ENCODE measurements at places on chromosomes 4 and X.

- DNase-seq: no peak
Measured at GRCh38 chr4:53563824-53564223, 27.5 kb downstream of the LNX1 start.

DNA sequence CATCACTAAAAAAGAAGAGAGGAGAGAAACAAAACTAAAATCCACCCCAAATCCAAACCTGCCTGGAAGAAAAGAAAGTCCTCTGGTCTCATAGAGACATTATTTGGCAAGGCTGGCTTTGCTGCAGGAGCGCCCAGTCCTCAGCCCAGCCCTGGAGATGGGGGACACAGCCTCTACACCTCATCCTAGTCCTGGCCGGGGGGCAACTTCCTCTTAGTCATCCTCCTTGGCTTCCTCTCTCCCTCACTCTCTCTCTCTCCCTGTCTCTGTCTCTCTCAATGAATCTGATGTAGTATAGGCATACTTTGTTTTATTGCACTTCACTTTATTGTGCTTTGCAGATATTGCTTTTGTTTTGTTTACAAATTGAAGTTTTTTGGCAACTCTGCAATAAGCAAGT, 55.8 kb upstream of the MAGEB10 start:
- no peak for DNase-seq

- no peak for DNase-seq
Measured at GRCh38 chr4:85398276-85398675, 76.7 kb upstream of the ARHGAP24 start.

DNA sequence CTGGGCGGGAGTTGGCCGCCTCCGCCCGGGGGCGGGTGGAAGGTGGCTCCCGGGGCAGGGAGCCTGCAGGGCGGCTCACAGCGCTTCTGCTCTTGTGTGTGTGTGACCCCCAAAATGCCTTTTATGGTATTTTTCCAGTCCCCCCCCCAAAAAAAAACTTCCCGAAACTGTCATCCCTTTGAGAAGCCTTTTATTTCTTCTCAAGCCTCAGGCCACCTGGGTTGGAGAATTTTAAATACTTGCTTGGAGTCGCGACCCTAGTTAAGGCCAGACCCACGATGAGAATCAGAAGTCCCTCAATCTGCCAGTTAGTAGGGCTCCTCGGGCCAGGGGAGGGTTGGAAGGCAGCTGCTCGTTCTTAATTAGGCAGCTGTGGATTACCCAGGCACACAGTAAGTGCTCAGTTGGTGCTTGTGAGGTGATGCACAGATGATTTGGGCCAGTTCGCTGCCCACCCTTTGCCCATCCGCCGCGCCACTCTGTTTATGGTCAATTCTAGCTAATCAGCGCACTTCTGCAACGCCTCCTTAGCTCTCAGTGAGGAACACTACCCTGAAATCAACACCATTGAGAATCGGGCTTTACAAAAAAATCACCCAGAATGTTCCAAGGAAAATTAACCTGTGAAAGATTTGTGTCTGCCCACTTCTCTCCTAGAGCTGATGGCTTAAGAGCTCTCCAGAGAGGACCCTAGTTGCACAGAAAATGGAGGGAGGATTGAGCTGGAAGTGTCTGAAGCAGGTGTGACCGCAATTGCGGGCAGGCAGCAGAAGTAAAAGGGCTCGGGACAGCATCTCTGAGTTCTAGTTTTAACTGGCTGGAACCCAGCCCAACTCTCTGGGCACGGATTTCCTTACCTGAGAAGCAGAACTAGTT, 648 bp upstream of the SCD5 start:
- DNase-seq: no peak

DNA sequence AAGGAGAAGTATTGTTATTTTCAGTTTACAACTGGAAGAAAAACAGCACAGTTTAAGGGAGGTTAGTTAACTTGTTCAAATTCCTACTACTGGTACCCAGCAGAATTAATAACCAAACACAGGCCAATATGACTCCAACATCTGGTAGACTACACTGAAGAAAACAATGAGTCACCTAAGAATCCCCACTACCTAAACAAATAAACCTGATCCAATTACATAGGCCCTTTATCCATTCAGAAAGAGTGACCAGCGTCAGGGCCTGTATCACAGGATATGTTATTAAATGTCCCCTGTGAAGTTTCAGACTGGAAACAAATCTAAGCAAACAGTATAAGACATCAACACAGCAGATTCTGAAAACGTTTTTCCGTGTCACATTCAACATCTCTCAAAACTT, 492.5 kb upstream of the INTU start:
- no peak for DNase-seq

DNA sequence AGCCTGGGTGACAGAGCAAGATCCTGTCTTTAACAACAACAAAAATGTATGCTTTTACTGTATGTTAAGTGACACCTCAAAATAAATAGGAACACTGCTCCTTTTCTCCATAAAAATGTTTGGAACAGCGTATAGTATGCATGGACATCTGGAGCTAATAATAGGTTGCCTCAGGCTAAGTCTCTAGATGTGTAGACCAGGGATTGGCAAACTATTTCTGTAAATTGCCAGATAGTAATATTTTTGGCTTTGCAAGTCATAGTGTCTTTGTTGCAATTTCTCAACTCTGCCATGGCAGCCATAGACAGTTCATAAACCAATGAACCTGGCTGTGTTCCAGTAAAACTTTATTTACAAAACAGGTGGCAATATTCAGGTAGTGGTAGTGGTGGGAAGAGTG, 76.6 kb upstream of the CBLL2 start:
- no peak for DNase-seq

DNA sequence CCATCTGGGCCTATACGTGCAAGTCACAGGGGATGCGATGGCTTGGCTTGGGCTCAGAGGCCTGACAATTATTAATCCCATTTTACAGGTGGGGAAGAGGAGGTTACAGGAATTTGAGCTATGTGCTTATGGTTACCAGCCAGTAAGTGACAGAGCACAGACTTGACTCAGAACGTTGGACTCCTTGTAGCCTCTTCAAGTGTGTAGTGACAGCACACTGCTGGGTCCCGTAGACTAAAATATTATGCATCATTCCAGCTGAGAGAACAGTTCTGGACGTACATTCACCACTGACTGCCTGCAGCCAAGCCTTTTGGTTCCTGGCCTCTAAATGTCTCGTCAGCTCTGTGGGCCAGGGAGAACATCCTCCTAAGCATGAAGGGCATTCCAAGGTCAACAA, 314.5 kb downstream of the GPAT3 start:
- no peak for DNase-seq

DNA sequence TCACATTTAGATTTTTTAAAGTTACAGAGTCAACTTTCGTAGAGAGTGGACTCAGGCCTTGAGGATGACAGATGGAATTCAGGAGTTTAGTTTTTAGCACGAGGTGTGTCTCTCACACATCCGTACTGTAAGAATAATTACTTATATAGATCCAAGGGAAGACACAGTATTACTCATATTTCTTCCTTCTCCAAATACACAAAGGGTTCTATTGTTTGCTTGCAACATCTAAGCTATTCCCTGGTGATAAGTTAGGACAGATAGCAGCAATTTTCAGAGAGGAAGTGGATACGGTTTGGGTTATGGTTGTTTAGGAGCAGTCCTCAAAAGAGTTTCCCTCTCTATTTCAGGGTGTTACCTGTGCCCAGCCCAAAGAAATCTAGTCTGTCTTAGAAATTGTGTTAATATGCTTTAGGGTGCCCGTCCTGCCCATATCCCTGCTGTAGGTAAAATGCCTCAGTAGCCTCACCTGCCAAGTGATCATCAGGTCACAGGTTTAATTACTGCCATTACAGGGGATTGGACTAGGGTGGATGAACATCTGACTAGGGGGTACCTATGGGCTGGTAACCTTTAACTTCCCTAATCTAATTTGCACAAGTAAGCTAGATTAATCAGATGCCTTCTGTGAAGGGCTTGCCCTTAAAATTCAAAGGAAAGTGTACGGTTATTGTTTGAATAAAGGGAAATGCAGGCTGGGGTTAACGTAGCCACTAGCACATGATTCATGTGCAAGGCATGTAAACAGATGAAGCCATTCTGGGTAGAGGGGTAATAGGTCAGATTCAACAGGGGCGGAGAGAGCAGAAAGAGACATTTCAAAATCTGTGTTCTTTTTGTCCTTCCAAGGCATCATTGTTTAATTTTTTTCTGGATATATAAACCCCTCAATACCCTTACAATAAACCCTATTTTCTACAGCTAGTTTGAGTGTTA, 8.7 kb upstream of the PPP3CA start:
- no peak for DNase-seq

DNA sequence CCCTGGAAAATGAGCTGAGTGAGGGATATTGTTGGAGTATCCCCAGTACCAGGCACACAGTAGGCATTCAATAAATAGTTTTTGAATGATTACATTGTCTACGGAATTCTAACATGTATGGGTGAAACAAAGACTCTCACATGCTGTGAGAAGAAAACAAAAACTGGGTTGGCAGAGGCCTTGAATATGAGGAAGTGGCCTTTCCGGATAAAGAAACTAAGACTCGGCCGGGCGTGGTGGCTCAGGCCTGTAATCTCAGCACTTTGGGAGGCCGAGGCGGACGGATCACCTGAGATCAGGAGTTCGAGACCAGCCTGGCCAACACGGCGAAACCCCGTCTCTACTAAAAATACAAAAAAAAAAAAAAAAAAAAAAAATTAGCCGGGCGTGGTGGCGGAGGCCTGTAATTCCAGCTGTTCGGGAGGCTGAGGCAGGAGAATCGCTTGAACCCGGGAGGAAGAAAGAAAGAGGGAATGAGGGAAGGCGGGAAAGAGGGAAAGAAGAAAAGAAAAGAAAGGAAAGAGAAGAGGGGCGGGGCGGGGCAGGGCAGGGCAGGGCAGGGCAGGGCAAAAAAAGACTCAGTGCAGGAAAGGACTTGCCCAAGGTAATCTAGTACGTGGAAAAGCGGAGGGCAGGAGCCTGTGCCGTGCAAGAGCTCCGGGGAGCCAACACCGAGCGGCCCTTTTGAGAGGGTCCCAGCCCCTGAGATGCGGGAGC, 689 bp upstream of the TMA16 start:
- no peak for DNase-seq

- no peak for DNase-seq
Measured at GRCh38 chrX:124818764-124819163, 472.4 kb downstream of the SH2D1A start.

DNA sequence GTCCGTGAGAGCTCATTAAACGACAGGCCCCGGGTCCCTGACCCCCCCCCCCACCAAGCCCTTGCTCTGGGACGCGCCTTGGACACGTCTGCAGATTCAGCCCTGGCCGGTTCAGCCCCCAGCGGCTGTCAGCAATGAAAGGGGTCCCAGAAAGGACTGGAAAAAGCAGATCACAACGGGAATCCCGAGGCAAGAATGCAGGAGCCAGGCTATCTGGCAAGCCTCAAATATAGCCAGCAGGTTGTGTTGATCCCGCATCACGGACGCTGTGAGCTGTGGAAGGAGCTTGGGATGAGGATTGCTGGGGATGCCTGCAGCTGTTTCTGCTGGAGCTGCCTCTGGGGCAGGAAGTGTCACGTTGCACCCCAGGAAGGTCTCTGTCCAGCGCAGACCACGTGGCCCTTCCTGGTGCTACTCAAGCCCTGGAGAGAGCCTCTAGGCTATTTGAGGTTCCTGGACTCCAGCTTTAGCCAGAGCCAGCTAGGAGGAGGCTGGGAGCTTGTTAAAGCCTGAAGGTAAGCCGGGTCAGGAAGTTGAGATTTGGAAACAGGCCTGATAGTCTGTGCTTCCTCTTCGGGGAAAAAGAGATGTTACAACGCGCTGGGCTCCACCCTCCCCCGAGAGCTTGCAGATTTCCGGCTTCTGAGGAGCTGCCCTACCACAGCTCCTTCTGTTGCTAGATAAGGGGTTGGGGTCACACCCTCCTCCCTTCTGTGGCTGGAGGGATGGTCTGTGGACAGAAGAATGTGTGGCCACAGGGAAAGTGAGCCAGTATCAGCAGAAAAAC, 19.3 kb upstream of the CSF2RA start:
- no peak for DNase-seq

DNA sequence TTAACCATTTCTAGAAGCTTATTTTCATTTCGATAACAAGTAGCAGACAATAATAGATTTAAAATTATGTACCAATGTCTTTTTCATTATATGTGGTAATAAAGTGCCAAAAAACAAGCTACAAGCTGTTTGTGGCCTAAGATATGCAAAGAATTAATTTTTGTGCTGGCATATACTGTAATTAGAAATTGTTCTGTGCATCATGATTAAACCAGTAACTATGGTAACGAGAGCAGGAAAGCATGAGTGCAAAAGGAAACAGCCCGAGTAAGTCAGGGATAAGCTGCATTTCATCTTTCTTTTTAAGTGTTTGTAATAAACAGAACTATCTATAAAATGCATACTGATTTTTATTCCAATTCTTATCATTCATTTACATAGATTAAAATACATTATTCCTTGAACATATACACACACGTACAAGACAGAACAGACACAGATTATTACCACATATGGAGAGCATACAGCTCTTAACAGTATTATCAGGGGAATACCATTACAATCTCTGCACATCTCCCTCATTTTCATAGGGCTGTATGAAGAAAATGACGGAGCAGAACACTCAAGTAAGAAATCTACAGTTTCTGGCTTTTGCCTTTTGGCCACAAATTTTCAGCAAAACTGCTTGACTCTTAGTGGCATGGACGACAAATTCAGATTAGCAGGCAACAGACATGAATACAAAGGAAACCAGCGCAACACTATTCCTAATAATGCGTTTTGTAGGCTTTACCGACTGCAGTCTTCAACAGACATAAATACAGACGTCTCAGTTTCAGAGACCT, 121.3 kb upstream of the WDR17 start:
- no peak for DNase-seq

GRCh38 chr4:7156761-7157488, 35.4 kb upstream of the SORCS2 start:
- no peak for DNase-seq

DNA sequence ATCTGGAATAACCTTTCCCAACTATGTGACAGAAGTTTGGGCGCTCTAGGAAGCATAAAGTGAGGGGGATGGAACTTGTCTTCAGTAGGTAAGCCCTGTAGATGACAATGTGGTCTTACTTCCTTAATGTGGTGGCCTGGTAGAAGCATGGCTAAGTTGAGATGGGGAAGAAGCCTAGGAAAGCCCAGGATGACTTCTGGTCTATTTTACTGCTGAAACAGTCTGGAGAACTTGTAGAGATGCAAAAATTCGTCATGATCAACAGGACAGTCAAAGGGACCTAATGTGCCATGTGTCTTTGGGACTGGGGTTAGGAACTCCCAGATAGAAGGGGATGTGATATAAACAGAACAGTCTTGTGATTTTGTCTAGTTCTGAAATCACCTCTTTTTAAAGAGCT, 40.8 kb downstream of the CCNG2 start:
- DNase-seq: no peak

All from GOT3 (cell line).